Amniotic epithelial cell (primary cell): ENCODE measurements at places on chromosomes 7 and 10.

DNA sequence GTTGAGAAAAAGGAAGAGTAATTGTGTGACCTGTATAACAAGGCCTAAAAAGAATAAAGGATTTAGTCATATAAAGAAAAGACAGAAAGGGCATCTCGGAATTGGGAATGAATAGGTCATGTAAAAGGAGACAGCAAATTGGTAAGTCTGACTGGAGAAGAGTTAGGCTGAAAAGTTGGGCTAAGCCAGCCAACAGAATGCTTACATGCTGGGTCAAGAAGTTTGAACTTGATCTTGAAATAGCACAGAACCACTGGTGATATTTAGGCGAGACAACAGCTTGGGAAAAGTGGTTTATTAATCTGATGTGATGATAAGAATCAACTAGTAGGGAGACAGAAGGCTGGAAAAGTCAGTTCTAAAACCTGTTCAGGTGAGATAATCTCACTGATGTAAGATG lies 4.8 kb downstream of the IDE start:
- DNase-seq, result peak; percentile 7

GRCh38 chr7:104480529-104480928 lies 152.1 kb downstream of the LHFPL3 start:
- no peak for DNase-seq

DNA sequence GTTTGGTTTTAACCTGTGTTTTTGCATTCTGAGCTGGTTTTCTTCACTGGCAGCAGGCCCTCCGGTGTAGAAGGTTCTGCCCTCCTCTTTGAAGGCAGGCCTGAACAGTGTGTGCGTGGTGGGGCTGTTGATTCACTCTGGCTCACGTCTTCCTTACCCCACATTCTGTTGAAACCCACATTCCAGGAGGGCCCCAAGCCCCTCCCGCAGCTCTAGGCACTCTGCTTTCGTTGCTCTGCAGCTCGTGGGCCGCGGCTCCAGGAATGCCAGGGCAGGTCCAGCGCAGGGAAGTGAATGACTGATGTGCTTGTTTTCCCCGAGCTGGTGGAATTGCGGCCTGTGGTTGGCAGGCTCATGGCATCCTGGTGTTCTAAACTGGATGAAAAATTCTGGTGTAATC lies 49.0 kb downstream of the HTRA1 start:
- DNase-seq, result peak; percentile 99

GRCh38 chr7:155375337-155376277 lies 77.9 kb downstream of the INSIG1 start:
- DNase-seq, result no peak

DNA sequence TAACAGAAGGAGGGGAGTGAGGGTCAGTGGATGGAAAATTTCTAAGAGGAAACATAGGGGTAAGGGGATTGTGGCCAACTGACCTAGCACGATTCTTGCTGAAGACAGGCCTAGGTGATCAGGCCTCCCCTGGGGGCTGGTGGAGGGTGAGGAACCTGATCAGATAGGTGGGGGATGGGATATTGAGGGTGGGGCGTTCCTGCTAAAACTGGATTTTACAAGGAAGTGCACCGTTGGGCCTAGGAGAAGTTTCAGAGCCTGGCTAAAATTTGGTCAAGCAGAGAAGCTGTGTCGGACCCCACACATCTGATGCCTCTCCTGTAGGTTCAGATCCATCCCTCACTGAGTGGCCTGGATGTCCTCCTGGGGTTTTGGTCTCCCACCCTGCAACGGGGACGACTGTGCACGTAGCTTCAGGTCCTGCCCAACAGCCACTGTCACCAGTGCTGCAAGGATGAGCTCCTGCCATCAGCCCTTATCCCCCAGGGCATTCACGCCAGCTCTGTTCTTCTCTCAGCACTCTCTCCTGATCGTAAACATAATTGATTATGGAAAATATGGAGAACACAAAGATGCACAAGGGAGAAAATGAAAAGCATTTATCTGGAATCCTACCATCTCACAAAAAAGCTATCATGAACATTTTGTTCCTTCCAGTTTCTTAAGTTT lies 89.9 kb downstream of the ADCY1 start:
- no peak for DNase-seq

- peak; percentile 79 for DNase-seq
Observed at GRCh38 chr7:116776610-116777289, 85.6 kb upstream of the CAPZA2 start.
